ENCODE measurements at places on chromosomes 6 and 20.
A peak's percentile ranks its signal among the peaks of the same experiment; 100 is the strongest.

- no peak for DNase-seq
These were observed 686 bp downstream of the TMEM170B start for GRCh38 chr6:11538052-11538818.

DNA sequence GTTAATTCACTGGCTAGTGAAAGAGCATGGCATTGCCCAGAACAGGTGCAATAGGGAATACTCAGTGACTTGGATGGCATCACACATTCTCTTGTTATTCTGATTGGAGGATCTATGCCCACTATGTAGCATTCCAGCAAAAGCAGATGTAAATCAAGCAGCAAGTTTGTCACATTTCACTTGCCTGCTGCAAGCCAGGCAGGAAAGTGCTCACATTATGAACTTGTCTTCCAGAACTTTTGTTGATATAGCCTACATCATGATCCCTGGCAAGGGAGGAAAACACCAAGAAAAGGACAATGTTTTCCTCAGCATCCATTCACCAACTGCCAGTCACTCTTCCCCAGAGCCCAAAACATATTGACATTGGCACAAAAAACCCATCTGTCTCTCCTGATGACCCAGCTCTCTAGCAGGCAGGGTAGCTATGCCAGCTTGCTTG is 77.8 kb downstream of the ARHGAP18 start:
- DNase-seq: no peak

- peak; percentile 48 for DNase-seq
These were observed 78.5 kb upstream of the SIRPA start for GRCh38 chr20:1816384-1817381.

DNA sequence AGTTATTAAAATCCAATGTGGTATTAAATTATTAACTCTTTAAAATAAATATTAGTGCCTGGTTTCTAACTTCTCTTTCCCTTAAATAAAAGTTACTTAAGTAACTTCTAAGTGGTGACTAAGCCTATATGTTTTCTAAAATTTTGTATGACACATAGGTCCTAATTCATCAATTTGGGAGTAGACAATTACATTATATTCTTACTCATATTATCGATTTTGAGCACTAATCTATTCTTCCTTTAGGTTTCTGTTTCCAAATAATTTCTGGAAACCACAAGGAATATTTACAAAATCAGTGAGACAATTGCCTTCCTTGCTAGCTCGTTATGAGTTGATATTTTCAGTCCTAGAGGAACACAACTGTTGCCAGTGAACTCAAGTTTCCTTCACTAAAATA is 28.3 kb upstream of the TXLNB start:
- DNase-seq: no peak

DNA sequence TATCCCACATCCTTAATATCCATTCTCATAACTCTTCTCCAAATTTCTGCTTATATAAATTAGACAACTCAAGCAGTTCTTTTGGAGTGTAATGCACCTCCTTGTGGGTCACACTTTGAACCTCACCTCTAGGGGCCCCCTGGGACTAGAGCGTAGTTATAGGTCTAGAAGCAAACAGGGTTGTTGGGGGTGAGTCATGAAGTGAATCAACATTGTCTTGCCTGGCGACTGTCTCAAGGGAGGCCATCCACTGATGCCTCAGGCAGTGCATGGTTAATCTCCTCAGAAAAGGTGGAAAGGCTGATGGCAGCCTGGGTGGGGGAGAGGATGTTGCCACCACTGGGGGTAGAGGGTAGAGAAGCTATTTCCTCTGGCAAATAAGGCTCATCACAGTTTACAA is 129.1 kb downstream of the TNFRSF21 start:
- peak; percentile 27 for DNase-seq

GRCh38 chr20:4953881-4954280 is 47.4 kb downstream of the SLC23A2 start:
- DNase-seq: no peak

DNA sequence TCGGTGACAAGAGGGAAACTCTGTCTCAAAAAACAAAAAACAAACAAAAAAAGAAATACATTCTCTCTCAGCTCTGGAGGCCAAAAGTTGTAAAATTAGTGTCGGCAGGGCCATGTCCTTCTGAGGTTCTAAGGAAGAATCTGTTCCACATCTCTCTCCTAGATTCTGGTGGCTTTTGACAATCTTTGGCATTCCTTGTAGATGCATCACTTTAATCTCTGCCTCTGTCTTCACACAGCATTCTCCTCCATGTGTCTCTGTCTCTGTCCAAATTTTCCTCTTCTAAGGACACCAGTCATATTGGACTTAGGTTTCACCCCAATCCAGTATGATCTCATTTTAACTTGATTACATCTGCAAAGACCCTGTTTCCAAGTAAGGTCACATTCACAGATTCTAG is 9.1 kb downstream of the PPP2R5D start:
- no peak for DNase-seq

GRCh38 chr6:7236306-7237209 is 76.4 kb downstream of the SSR1 start:
- no peak for DNase-seq

- no peak for DNase-seq
These were observed 99.2 kb downstream of the VEGFA start for GRCh38 chr6:43869079-43869710.

GRCh38 chr6:37022135-37022863 is 16.8 kb downstream of the FGD2 start:
- DNase-seq: no peak

GRCh38 chr6:105522626-105523322 is 119.9 kb upstream of the PREP start:
- no peak for DNase-seq

- peak; percentile 60 for DNase-seq
These were observed 101.7 kb downstream of the F13A1 start for GRCh38 chr6:6218759-6219085.

DNA sequence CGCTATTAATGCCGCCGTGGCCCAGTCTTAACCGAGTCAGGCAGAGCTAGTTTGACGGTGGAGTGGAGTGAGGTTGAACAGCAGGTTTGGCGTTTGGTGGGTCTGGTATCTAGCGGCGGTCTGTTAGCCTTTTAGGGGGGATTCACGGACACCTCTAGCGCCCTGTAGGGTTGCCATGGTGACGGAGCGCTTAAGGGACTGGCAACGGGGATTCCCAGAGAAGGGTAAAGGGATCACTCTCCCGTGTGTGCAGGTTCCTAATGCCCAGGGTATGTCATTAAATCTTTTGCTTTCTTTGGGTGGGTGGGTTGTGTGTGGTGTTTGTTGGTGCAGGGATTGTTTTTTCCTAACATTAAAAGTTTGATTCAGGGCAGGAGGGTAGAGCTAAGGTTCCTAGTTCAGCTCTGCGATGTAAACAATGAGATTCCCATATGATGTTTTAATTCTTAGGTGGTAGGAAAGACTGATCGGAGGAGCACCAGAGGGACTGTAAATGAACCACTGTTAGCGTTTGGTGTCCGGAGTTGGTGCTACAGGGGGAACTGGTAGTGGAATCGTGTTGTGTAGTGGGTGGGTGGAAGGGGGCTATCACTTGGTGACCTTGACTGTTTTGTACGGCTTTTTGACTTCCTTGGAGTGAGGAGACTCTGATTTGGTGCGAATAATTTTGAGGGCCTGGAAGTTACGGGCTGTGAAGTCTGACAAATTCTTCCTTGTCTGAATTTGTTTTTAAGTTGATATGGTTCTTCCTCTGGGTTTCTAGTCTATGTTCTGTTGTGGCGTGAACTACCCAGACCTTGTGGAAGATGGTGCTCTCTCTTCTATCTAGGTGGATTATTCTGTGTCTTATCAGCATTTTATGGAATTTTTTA is 5.0 kb downstream of the BRD2 start:
- DNase-seq: no peak

DNA sequence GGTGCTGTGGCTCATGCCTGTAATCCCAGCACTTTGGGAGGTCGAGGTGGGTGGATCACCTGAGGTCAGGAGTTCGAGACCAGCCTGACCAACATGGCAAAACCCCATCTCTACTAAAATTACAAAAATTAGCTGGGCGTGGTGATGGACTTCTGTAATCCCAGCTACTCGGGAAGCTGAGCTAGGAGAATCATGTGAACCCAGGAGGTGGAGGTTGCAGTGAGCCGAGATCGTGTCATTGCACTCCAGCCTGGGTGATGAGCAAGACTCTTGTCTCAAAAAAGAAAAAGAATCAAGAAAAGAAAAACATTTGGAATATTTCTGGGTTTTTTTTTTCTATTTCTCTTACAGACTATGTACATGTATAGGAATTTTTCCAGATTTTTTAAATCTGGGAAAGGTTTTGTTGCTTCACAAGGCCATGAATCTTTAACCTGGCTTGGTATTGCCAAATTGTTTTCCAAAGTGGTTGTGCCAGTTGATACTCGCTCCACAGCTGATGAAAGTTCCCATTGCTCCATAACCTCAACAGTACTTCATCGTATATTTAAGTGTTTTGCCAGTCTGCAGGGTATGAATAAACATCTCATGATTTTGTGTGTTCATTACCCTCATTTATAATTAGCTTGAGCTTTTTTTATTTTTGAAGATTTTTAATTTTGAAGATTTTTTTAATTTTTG is 33.5 kb downstream of the RNF217 start:
- DNase-seq: no peak

DNA sequence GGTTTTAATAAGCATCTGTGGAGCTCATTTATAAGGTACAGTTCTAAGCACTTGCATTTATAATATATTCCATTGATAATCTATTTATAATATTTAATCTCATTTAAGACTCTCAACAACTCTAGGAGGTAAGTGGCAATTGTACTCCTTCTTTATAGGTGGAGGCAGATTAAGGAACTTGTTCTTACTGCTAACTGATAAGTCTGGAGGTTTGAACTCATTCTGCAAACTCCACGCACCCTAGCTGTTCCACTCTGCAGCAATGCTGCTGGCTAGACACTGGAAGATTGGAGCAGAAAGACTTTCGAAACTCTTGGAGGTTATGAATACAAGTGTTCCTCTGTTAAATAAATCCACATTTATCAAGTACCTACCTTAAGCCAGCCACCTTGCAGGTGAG is 793 bp upstream of the HDAC2 start:
- DNase-seq: no peak

DNA sequence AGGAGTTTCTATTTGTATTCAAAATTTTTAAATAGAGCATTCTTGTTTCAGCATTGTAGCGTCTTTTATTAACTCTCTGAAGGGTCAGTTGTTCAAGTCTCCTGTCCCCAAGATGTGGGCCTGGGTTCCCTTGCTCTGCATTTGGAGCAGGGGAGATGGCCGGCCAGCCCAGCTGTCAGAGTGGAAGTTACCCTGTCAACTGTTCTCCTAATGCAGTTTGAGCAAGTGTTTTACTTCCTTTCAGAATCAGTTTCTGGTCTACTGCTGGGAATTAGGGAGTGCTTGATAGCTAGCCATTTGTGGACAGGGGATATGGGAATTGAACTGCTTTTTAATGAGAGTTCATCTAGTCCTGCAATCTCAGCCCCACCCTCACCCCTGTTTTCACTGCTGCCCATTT is 116.6 kb downstream of the QKI start:
- DNase-seq: no peak

GRCh38 chr20:8518878-8519277 is 386.8 kb downstream of the PLCB1 start:
- DNase-seq: no peak

- DNase-seq: no peak
These were observed 13.5 kb downstream of the PFDN4 start for GRCh38 chr20:54221353-54221752.

- DNase-seq: no peak
These were observed 145.3 kb downstream of the KHDC1L start for GRCh38 chr6:73079978-73080377.

DNA sequence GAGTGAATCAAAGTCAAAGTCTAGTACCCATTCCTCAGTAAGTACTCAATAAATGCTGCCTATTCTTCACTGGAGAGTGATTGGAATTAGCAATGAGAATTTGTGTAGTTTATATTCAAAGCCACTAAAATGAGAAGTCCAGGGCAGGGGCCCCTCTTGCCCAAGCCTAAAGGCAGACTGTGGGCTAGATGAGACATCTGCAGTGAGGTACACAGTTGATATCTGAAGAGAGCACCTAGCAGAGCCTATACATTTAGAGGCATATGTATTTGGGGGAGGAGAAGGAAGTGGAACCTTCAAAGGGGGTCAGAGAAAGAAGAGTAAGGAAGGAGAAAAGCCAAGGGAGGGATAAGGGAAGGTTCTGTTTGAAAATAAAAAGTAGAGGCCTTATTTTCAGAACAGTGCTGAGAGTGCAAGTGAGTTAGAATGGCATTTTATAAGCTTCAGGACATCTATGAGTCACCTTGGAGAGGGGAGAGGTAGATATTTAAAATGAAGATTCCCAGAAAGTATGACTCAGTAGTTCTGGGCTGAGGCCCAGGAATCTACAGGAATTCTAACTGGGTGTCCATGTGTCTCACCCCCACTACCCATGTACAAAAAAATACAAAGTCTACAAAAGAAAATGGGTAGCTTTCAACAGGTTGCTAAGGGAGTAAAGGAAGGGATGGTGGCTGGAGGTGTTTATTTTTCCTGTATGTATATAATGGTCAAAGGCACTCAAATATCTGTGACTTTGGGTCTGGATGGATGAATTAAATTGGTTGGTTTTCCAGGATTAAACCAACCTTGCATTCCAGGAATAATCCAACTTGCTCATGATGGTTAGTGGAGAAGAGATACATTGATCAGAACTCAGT is 135.1 kb downstream of the ZFP64 start:
- peak; percentile 70 for DNase-seq

DNA sequence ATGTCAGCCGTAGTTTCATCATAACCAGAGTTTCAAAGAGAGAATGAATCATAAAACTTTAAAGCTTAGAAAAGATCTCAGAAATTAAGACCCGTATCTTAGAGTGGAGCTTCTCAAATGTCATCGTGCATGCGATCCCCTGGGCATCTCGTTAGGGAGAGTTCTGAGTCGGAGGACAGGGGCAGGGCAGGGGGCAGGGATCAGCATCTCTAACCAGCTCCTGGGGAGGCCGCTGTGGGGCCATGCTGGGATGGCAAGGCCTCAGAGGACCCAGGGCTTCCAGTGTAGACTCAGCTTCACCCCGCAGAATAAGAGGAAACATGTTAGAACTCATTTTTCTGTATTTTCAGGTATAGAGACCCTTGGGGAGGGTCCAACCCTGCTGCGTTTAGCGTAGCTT is 72.0 kb upstream of the AFDN start:
- no peak for DNase-seq

- no peak for DNase-seq
These were observed 26.2 kb upstream of the RHAG start for GRCh38 chr6:49662892-49663261.

GRCh38 chr6:5274231-5274630 is 12.9 kb downstream of the FARS2 start:
- no peak for DNase-seq

GRCh38 chr6:110485491-110485890 is 9.1 kb upstream of the SLC22A16 start:
- no peak for DNase-seq

DNA sequence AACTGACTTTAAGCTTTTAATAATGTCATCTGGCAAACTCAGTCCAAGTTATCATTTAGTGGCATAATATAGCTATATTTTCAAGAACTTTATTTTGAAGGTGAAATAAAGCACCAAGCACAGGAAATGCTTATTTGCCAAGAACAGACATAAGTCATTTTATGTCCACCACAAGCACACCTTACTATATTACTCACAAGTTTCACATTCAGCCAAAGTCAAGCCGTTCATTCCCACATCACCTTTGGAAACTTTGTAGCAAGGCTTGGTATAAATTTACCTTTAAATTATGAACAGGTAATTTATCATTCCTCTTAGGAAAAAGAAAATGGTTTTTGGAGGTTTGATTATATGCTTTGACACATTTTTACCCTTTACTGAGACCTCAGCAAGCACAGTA is 236.8 kb upstream of the FKBP1C start:
- no peak for DNase-seq

GRCh38 chr6:70166088-70166958 is 136.6 kb downstream of the COL9A1 start:
- DNase-seq: peak; percentile 26

GRCh38 chr6:157602521-157603295 is 220.3 kb upstream of the SNX9 start:
- DNase-seq: no peak

All from stromal cell of bone marrow (primary cell).